Naive thymus-derived CD4-positive, alpha-beta T cell (primary cell): ENCODE measurements at places on chromosomes 2 and 18. TPM values are rescaled to one million over a fixed set of nuclear protein-coding genes. Genes with fewer than 3 reads are reported as not detected.

DNA sequence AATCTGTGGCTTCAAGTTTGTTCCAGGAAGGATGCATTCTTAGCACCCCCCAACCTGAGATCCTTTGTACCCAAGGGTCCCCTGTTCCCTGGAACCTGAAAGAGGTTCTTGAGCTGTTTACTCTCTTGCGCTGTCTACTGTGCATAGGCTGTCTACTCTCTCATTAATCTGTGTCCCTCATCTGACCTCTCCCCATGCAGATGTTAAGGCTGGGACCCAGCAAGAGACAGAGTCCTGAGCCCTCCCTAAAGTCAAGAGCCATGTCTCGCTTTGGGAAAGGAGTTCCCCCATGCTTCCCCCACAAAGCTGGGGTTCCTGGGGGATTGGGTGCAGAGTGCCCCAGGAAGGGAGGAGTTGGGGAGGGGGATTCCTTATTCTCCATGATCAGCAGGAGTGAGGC is 312.9 kb downstream of the CYP26B1 start:
- DNase-seq, result no peak

GRCh38 chr2:221911321-221911720 is 339.2 kb upstream of the EPHA4 start:
- DNase-seq, result no peak

DNA sequence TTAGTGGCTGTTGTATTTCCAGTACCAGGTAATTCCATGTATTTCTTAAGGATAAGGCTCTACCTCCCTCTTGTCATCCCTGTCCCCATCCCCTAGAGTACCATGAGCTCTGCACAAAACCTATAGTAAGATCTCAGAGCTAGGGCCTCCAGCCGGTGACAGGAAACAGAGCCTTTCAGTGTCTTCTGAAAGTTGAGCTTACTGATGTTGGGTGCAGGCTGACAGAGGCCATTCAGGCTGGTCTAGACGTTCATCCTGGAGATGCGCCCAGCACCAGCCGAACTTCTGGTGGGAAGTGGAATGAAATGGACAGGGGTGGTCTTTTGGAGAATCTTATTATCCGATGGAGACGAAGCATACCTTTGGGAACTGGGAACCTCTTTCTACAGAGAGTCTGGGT is 16.7 kb upstream of the LYPD6B start:
- DNase-seq, result no peak

PLCL1 gene
- 28.5 TPM for total RNA-seq

- DNase-seq, result no peak
Observed at GRCh38 chr2:164752956-164753355, 88.7 kb downstream of the COBLL1 start.

- DNase-seq, result no peak
Observed at GRCh38 chr2:159072795-159073194, 104.4 kb downstream of the TANC1 start.
